GM18507 (cell line): ENCODE measurements at places on chromosomes 6 and 20.

- no peak for DNase-seq
These were observed 2.5 kb downstream of the NTSR1 start for GRCh38 chr20:62710886-62711702.

DNA sequence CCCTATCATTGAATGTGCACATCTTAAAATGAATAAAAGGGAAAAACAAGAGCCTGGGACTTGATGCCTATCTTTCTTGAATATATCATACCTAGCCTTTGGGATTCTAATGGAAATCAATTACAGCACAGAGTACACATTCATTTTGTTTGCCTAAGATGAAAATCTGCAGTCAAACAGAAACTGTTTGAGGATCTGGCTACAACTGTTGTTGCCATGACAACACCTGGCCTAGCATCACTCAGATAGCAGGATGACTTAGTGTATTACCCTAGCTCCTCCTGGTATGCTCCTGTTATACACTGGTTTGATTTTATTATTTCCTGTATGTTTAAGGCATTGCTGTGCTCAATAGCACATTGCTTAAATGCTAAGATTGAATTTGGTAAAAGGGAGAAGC is 71.5 kb upstream of the LAMP5 start:
- no peak for DNase-seq

DNA sequence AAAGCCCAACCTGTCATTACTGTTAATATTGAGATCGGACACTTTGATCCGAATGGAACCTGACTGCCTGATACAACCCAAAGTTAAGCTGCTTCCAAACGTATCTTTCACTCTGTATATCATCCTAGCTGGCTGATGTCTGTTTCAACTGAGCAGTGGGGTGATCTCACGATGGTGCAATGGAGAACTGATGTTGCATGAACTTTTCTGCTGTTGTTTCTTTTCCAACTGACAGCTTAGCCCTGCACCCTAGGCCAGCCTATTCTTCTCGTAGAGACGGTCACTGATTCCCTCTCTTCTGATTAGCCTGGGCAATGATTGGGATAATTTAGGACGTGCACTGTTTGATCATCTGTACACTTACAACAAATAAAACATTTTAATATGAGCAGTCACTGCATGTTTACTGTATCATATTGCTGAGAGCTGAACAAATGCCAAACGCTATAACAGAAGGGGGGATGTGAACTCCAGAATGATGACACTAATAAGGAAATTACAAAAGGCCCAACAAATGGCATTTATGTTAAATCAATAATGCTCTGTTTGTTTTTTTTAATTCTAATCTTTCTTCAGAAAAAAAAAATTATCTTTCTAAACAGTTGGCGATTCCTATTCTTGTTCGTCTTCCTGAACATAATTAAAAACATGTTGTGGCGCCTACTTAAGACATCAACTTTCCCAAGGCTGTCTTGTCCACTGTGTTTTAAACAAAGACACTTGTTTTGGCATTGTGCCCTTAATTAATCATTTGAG is 184.8 kb downstream of the ZNF217 start:
- no peak for DNase-seq

DNA sequence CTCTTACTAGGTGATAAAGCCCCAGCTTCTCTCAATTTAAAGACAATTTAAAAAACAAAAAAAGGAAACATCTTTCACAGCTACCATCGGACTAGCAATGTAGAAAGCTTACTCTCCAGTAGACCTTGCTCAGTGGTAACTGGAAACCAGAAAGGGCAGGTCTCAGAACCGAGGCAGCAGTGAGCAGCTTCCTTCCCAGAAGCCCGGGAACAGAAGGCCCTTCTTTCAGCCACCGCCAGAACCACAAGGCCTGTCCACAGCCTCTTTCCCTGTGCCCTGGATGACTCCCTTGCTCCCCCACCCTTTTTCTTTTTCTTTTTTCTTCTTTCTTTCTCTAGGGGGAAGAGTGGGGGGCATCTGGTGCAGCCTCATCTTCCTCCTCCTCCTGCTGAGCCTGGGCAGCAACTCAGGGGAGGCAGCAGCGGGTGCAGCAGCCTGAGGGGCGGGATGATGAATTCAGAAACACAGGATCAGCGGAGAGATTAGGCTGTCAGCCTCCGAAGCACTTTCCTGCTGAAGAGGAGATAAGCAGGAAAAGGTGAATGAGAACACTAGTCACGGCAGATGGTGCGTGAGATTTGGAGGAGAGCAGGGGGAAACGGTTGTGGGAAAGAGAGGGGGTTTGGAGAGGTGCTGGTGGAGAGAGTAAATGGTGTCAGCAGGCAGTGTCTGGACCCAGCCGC is 158.5 kb downstream of the ID4 start:
- no peak for DNase-seq

DNA sequence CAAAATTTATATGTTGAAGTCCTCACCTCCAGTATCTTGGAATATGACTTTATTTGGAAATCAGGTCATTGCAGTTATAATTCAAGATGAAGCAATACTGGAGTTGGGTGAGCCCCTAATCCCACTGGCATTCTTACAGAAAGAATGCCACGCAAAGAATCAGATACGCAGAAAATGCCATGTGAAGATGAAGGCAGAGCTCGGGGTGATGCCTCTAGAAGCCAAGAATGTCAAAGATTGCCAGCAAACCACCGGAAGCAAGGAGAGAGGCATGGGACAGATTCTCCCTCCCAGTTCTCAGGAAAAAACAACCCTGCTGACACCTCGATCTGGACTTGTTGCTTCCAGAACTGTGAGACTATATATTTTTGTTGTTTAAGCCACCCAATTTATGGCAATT is 273.4 kb upstream of the CITED2 start:
- no peak for DNase-seq

DNA sequence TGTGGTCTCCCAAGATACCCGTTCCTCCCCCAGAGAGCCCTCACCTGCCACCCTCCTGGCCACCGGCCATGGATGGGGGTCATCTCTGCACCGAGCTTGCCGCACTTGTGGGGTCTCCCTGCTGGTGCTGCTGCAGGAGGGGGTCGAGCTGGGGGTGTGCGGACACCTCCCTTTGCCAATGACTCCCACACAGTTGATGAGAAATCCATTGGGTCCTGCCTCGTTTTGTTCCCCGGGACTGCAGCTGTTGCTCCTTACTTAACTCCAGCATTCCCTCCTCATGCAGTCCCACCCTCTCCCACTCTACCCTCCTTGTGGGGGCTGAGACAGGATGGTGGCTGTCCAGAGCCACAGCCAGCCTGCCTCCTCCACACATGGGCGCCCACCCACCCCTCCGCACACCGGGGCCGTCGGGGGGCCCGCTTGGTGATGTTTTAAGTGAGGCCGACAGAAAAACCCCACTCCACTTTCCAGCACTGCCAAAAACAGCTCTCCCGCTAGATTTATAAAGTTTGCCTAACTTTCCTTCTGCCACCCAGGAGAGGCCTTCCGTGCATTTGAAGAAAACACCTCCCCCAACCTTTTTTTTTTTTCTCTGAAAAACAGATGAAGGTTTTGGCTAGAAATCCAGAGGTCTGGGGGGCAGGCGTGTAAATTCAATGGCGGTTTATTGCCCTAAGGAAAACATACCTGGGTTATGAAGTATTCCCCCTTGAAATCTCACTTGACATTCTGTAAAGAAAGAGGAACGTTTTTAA is 53.5 kb upstream of the APCDD1L start:
- DNase-seq: no peak

DNA sequence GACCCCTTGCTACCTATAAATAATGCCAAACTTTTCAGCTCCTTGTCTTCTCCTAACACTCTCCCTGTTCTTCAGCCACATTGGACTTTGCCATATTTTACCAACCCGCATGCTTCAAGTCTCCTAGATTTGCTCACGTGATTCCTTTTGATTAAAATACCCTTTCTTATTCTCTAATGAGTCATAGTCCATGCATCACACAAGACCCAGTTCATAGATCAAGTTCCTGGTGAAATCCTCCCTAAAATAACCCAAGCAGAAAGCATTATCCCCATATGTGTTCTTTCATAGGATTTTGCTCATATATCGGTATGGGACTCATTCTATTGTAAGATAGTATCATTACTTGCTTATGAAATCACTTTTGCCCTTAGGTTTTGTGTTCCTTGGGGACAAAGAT is 108.9 kb upstream of the STXBP5 start:
- no peak for DNase-seq

DNA sequence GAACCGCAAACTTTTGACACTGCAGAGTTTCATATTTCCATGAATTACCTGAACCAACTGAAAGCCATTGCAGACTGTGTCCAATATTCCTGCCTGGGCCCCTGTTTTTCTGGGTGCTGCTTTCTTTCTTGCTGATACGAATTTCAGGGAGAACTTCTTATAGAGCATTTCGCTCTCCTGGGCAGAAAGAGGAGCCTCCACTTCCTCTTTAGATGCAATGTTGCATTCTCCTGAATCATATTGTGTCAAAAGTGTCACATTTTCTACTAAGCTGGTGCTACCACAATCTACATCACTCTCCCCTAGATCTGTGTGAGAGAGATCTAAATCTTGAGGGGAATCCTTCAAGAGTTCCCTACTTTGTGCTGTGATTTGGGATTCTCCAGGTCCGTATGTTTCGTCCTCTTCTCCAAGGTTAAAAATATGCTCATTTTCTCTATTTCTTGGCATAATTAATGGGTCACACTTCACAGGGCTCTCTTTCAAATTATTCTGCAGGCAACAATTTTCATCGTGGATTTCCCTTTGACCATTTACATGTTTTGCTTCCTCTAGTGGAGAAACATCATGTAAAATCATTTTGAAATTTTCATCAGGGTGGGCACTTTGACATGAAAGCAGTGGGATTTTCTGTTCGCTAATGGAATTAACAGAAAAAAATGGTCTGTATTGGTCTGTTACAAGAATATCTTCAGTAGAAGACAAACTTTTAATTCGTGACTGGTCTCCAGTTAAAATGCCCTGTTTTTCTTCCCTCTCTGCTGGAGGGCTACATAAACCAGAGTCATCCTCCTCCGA is 102.3 kb downstream of the DST start:
- DNase-seq: no peak

DNA sequence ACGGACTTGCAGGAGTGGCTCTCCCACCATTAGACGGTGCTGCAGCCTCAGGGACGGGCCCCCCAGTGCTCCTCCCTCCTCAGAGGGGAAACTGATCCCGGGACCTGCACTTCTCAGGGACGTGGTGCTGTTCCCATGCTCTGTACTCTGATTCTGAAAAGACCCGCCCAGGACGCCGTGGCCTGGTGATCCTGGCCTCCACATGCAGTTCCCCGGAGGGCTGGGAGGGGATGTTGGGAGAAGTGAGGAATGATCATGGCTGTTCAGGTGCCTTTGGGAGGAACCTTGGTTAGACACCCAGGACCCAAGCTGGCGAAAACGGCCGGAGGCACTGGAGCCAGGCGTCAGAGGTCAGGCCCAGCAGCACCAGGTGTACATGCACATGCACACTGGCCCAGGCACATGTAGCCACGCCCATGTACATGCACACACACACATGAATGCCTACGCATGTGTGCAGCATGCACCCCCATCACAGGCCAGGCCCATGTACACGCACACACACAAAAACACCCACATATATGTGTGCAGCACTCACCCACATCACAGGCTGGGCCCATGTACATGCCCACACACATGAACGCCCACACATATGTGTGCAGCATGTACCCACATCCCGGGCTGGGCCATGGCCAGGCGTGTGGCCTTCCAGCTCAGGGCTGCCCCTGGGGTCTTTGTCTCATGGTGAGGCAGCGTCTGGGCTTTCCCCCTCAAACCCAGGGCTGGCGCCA is 52.6 kb upstream of the DACT2 start:
- DNase-seq: no peak

DNA sequence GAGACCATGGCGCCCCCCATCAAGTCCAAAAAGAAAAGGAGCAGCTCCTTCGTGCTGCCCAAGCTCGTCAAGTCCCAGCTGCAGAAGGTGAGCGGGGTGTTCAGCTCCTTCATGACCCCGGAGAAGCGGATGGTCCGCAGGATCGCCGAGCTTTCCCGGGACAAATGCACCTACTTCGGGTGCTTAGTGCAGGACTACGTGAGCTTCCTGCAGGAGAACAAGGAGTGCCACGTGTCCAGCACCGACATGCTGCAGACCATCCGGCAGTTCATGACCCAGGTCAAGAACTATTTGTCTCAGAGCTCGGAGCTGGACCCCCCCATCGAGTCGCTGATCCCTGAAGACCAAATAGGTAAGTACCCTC is 41.7 kb upstream of the NAA20 start:
- no peak for DNase-seq

DNA sequence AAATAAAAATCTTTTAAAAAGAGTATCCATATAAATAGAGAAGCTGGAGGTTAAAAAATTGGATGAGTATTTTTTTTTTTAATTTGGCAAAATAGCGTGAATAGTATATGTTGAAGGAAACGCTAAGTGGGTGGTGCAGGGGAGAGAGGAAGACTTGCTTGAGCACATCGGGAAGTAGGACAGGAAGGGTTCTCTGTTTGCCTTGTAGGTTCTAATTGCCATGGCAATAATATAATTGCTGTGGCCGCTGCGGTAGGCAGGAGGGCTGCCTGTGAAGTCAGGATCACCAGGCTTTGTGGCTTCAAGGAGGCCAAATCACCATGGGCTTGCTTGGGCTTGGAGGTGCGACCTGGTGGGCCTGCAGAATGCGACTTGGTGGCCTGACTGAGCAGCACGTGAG is 35.1 kb downstream of the IGF2R start:
- no peak for DNase-seq

DNA sequence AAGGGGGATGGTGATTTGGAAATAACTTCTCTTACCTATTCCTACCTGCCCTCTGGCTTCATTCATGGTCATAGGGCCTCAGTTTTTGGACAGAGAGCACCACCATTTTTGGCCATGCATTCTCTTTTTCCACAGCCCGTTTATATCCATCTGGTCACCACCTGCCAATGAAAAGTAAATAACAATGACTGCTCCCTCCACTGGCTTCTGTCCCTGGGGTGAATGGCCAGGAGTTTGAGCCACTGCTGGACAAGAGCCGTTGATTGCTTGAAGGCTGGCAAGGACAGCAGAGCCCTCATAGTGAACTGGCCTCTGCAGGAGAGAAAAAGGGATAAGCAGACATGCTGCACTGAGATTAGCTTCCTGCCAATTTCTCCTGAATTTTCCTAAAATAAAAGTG is 261.8 kb downstream of the ADGB start:
- no peak for DNase-seq

- DNase-seq: no peak
These were observed 268.4 kb downstream of the SMOC2 start for GRCh38 chr6:168709390-168709789.

DNA sequence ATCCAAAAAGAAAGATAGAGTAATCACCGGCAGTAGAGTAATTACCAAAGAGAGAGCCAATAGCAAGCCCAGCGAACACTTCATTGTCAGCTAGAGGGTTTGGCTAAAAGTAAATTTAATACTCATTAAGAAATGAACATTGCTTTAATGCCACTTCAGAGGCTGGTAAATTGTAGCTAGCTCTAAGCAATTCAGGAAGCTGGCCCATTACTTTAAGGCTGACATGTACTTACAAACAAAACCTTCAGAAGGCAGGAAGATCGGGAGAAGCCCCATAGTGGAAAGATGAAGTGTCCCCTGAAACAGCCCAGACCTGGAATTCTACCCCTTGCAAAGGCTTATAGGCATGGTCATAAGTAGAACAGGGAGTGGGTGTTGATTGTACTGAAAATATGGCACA is 396.6 kb upstream of the ID4 start:
- DNase-seq: no peak

GRCh38 chr6:164414695-164415094 is 894.7 kb downstream of the C6orf118 start:
- no peak for DNase-seq
